ENCODE measurements at places on chromosomes 12 and 14.
A peak's percentile ranks its signal among the peaks of the same experiment; 100 is the strongest.

DNA sequence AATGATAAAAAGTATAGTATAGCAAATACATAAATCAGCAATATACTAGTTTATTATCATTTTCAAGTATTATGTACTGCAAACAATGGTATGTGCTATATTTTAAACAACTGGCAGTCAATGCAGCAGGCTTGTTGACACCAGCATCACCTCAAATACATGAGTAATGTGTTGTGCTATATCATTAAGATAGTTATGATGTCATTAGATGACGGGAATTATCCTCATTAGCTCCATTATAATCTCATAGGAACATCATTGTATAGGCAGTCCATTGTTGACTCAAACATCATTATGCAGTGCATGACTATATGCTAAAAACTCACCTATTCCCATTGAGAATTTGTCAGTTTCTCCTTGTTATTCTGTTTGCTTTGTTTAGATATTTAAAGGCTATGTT, 85.4 kb downstream of the PRKD1 start:
- ATAC-seq: no peak

DNA sequence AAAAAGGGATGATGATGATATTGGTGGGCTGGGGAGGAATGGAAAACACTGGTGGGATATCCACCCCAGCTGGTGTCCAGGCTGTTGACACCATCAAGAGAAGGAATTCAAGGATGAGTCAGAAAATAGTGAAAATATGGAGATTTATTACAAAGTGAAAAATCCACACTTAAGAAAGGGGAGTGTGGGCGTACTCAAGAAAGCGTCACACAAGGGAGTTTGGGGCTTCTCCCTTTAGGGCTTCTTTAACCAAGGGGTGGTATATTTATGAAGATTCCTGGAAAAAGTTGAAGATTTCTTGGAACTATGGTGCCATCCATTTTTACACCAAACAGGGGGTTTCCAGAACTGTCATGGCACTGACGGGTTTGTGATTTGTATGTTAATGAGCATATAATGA, 63.1 kb upstream of the ARID2 start:
- ATAC-seq: no peak

GRCh38 chr14:64253672-64254071, 40.5 kb downstream of the ESR2 start:
- peak; percentile 50 for ATAC-seq

- no peak for ATAC-seq
Measured at GRCh38 chr14:78074561-78074960, 95.6 kb upstream of the NRXN3 start.

GRCh38 chr14:92460916-92461579, 52.5 kb upstream of the RIN3 start:
- ATAC-seq: peak; percentile 75

GRCh38 chr12:160858-161257, 53.1 kb downstream of the SLC6A12 start:
- ATAC-seq: no peak

DNA sequence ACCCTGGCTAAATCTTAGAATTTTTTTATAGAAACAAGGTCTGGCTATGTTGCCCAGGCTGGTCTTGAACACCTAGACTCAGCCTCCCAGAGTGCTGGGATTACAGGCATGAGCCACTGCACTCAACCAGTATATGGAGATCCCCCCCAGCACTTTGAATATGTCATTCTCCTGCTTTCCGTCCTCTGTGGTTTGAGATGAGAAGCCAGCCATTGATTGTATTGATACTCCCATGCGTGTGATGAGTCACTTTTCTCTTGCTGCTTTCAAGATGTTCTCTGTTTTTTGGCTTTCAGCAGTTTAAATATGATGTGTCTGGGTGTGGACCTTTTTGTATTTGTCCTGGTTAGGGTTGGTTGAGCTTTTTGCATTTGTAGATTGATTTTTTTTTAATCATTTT, 75.2 kb upstream of the DNM1L start:
- ATAC-seq: no peak

GRCh38 chr12:118060301-118061010, 523 bp downstream of the WSB2 start:
- ATAC-seq: peak; percentile 8

GRCh38 chr12:62724947-62725451, 210.0 kb downstream of the PPM1H start:
- peak; percentile 90 for ATAC-seq

- no peak for ATAC-seq
Measured at GRCh38 chr12:3480764-3481163, 10.2 kb upstream of the PRMT8 start.

DNA sequence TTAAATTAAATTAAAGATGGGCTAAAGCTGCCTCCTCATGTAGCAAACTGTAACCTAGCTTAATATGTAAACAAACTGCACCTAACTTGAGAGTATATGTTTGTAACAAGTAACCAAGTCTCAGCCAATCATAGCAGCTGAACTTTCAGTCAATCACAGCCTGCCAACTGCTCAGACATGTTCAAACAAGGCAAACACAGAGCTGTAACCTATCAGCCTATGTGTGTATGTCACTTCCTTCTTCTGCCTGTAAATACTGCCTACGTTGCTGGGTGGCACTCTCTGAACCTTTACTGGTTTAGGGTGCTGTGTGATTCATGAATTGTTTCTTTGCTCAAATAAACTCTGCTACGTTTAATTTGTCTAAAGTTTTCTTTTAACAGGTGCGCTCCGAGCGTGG, 2.9 kb downstream of the SERPINA6 start:
- no peak for ATAC-seq

DNA sequence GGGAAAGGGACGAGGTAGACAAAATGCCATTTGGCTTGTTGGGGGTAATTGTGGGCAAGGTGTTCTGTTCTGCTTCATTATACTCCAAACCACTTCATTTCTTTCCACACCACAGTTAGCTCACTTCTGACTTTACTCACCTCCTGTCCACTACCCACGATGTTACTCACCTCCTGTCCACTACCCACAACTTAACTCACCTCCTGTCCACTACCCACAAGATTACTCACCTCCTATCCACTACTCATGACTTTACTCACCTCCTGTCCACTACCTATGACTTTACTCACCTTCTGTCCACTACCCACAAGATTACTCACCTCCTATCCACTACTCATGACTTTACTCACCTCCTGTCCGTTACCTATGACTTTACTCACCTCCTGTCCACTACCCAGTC, 10.1 kb upstream of the TWF1 start:
- no peak for ATAC-seq

GRCh38 chr12:87365423-87365822, 663.8 kb downstream of the C12orf50 start:
- no peak for ATAC-seq

DNA sequence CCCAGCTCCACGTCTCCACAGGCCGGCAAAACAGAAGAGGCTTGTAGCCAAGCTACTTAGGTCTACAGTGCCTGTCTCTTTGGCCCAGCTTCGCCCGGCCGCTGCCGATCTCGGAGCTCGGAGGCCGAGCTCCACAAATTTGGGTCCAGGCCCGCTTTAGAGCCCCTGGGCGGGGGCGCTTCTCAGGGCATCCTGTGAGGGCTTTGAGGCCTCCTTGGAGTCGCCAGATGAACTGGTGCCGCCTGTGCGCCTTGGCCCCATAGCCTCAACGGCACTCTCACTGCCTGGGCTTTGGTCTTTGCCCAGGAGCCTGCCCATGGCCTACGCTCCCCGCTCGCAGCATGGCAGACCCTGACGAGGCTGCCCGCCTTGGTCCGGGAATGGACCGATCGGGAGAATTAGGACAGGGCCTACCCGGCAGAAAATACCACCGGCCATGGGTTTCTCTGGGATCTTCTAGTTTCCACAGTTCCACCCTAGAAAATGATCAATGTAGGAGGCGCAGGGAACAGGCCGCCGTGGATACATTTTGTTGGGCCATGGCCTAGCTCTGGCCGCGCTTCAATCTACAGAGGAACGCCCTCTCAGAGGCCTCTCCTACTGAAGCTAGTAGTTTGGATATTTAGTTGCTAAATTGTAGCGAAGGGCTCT, 953 bp upstream of the NKX2-8 start:
- ATAC-seq: no peak

- ATAC-seq: no peak
Measured at GRCh38 chr12:26292596-26292995, 97.2 kb downstream of the SSPN start.

DNA sequence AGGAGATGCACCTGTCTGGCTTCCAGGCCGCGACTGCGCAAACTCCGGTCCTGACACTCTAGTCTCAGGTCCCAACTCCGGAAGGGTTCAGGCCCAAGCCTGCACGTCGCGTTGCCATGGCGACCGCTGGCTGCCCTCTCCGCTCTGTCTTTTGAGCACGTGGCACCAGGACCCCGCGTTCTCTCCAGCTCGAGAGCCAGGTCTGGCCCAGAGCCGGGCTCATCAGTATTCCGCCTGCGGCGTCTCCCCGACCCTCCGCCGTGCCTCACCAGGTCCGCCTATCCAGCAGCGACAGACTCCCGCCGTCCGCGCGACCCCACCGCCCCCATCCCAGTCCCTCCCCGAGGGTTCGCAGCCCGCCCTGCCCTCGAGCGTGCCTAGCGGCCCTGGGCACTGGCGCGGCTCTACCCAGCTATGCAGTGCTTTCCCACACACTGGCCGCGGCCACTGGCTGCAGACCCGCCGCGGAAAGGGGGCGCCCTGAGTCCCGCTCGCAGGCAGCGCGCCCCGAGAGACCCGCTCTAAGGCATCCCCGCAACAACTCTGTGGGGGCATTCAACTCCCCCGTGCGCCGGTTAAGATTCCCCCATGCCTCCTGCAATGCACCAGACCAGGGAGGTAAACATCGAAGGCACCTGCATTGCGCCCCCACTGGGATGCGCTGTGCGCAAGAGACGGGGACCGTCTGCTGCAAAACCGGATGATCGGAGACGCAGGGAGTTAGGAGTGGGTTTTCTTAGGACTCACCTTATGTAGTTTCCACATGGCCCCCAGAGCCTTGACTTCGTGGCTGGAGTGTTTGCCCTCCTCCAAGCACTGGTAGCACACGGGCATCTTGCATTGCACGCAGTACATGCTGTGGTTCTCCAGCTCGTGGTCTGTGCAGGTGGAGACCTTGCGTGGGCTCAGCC, 1.3 kb downstream of the TRIM9 start:
- peak; percentile 46 for ATAC-seq

DNA sequence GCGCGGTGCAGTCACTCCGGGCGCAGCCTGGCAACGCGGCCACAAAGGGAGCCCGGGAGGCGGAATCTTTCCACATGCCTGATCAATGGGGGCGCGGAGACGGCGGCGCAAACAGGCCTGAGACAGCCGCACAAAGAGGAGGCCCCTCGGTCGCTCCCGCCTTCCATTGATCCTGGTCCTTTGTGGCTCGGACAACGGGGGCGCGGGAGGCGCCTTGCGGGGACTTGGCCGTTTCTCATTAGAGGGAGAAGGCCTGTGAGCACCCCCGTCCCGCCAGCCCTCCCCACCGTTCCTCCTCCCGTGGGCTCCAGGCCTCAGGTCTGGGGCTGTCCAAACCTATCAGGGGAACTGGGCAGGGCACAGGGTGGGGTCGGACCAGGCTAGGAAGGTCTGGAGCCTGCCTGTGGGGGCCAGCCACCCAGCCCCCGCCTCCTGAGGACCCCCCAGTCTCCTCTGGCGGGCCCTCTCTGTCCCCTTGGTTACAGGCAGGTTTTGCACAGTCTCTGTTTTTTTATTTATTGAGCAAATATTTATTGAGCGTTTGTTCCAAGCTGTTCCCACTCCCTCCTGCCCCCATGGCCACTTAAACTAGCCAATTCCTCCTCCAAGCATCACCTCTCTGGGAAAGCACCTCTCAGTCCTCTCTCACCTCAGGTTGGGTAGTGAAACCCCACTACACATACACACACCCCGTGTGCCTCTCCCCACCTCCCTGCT, 29.0 kb upstream of the MSI1 start:
- no peak for ATAC-seq

DNA sequence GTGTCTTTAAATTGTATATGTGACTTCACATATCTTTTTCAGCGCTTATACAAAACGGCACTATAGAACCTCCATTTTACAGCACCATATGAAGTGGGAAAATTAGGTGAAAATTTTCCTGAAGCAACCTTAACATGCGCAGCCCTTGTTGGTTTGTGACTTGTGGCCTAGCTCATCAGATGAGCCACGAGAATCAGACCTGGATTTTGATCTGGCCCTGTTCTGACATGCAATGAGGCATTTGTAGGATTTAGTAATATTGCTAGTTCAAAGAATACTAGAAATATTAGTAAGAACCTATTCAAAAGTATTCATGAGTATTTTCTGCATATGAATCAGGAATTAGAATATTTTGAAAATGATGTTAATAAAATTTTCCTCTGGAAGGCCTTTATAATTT, 2.9 kb downstream of the CDKN1B start:
- ATAC-seq: no peak

DNA sequence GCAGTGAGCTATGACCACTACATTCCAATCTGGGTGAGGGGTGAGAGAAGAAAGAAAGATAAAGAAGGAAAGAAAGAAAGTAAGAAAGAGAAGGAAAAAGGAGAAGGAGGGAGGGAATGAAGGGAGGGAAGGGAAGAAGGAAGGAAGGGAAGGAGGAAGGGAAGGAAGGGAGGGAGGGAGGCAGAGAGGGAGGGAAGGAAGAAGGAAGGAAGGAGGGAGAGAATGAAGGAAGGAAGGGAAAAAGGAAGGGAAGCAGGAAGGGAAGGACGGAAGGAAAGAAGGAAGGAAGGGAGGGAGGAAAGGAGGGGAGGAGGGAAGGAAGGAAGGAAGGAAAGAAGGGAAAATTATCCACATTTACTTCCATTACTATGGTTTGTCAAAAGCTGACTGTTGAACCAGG, 39.4 kb upstream of the HOXC13 start:
- ATAC-seq: no peak

- no peak for ATAC-seq
Measured at GRCh38 chr12:112117685-112118084, 7.7 kb upstream of the TRAFD1 start.

DNA sequence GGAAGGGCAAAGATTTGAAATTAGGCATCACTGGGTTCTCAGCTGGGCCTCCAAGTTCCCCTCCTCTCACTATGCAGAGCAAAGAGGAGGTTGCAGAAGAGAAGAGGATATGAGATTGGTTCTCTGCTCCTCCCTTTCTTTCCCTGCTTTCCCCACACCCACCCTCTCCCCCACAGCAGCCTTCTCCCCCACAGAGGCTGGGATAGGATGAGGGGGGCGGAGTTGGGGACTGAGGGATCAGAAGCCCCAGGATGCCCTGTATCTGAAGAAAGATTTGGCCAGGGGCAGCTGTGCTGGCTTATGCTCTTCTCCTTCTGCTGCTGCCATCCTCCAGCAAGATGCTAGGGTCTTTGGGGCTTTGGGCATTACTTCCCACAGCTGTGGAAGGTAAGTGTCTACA, at the start of gene AMHR2:
AMHR2 (plus strand) TSS at position 259 of the 400 bp plus-strand sequence; CDS start at position 339, 80 bp downstream.
- ATAC-seq: no peak

DNA sequence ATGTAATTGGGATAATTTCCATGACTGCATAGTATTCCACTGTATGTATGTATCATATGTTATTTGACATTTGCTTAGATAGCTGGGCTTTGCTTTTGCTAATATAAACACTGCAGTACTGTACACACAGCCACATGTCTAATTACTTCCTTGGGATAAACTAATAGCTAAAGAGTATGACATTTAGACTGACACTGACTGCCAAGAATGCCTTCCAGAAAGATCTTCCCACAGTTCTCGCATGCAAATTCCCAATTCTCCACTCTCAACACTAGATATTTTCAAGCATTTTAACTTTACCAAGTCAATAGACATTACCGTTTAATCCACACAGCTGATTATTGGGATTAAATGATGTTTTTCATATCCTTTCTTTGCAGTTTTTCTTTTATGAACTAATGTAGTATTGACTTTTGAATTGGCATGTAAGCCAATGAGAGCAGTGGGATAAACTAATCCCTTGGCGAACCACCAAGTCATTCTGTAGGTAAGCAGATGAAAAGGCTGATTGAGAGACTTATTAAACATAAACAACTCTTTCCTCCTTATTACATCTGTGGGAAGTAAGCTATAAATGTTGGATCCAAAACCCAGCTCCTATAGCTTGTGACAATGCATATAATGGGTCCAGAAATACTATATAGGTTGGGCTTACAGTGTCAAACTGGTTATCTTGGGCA, 55.5 kb downstream of the STON2 start:
- ATAC-seq: no peak
